ENCODE measurements at places on chromosomes 7 and 10.

DNA sequence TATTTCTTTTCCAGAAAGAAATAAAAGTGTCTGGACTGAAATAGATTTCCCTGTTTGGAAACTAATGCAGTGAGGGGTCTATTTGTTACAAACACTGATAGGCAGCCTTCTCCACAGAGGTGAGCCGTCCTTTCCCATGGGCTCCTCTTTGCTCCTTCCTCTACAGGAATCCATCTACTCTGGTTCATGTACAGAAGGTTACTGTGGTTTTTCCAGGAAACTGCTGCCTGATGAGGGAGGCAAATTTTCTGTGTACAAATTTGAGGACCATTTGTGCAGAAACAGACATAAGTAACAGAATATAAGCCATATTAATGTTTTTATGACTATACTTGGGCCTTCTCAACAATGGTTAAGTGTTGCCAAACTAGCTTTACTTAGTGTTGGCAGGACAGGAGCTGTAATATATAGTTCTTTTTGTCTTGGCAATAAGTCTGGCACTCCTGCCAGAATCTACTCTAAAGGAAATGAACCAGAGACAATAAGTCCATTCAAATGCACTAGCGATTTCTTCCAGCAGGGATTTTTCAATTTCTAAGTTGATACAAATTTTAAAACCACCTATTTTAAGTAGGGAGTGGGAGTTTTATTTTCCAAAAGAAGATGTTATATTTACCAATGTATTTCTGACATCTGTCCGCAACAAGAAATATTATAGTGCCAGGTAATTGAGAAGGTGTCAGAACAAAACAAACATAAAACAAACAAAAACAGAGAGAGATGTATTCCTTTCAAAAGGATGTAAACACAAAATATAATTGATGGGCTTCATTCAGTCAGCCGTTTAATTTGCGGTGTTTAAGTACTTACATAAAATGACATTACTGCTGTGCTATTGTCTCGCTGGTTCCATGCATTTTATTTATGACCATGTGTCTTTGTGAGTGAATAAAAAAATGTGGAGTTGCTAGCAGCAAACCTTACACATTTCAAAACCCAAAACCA is 91.0 kb upstream of the NFE2L3 start:
- DNase-seq, result no peak

- no peak for DNase-seq
Observed at GRCh38 chr7:27151341-27151930, 947 bp downstream of the HOXA3 start.

DNA sequence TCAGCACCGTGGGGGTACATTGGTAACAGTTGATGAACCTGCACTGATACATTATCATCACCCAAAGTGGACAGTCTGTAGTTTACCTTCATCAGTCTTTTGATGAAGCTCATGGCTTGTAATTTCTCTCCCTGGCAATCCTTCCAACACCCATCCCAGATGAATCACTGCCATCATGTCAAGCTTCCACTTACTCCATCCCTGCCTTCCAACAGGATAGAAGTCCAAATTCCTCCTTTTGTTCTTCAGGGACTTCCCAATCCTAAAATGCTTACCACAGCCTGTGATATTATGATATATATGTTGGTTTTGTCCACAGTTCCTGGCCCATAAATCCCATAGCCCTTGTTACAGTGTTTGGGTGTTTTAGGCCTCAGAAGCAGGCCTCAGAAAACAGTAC is 16.1 kb downstream of the SNX10 start:
- DNase-seq, result no peak

DNA sequence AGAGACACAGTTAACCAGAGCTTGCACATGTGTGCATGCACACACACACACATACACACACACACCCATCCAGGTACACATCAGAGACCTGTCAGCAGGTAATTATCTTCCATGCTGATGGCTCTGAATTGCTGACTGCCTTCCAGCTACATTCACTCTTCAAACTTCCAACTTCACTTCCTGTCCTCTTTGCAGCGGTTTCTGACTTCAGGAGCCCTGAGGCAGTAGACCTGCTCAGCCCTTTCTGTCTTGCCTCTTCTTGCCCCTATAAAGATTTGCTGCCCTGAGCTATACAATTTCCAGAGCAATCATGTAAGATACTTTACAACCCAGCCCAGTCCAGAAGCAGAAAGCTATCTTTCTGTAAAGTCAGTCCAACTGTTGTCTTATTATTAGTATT is 310.2 kb downstream of the FGFR2 start:
- no peak for DNase-seq

- DNase-seq, result no peak
Observed at GRCh38 chr10:62812672-62813439, 3.3 kb downstream of the EGR2 start.

Measured in CD4-positive, alpha-beta T cell treated with Interleukin-15 for 1 hour (primary cell).